Lung (tissue), 17 donors: ENCODE measurements at places on chromosomes 3 and 15. TPM values are rescaled to one million over a fixed set of nuclear protein-coding genes. Genes with fewer than 3 reads are reported as not detected.

CFAP161 gene
- 5.2 TPM for total RNA-seq

NAALADL2 gene
- 8.5 TPM for total RNA-seq

GRCh38 chr3:7432610-7433009, 571.7 kb downstream of the GRM7 start:
- no peak overlapping the region for H3K4me3 ChIP-seq
- no peak for DNase-seq
- no peaks in the 10 kb centered on the region for H3K27me3 ChIP-seq
- no peaks in the 10 kb centered on the region for H3K4me1 ChIP-seq

GRCh38 chr15:69583626-69584025, 131.0 kb downstream of the RPLP1 start:
- no peaks in the 10 kb centered on the region for H3K36me3 ChIP-seq
- no peaks in the 10 kb centered on the region for H3K27me3 ChIP-seq
- no peak for DNase-seq
- H3K27ac ChIP-seq = no peak overlapping the region
- no peak overlapping the region for H3K4me3 ChIP-seq

DNA sequence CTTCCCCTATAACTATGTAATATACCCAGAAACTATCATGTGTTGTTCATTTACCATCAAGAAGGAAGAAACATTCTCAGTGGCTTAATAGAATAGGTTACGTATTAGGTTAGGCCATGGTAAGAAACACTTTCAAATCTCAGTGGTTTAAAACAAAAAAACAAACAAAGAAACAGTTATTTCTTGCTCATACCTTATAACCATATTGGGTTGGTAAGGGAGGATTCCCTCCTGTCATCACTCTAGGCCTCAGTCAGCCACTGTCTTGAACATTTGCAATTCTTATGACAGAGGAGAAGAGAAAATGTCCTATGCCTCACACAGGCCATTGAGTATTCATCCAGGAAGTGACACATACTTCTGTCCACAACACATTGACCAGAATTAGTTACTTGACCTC, 727.7 kb upstream of the NECTIN3 start:
- no peaks in the 10 kb centered on the region for H3K36me3 ChIP-seq
- no peaks in the 10 kb centered on the region for H3K4me1 ChIP-seq
- H3K4me3 ChIP-seq = no peak overlapping the region
- no peaks in the 10 kb centered on the region for H3K27me3 ChIP-seq
